ENCODE measurements at places on chromosomes 11 and 22. TPM values are rescaled to one million over a fixed set of nuclear protein-coding genes. Genes with fewer than 3 reads are reported as not detected.

OR51B5 gene
- total RNA-seq: not detected

PRG3 gene
- not detected for total RNA-seq

CHRM4 gene
- 0.50 TPM for total RNA-seq

TENM4 gene
- 0.11 TPM for total RNA-seq

UEVLD gene
- 19.5 TPM for total RNA-seq
